Stimulated activated CD8-positive, alpha-beta memory T cell treated with anti-CD3 and anti-CD28 coated beads, Interleukin-12 subunit alpha, Interleukin-12 subunit beta, amount 100 ng/mL, for 1 hour (primary cell): ENCODE measurements at places on chromosomes 16 and 17.

DNA sequence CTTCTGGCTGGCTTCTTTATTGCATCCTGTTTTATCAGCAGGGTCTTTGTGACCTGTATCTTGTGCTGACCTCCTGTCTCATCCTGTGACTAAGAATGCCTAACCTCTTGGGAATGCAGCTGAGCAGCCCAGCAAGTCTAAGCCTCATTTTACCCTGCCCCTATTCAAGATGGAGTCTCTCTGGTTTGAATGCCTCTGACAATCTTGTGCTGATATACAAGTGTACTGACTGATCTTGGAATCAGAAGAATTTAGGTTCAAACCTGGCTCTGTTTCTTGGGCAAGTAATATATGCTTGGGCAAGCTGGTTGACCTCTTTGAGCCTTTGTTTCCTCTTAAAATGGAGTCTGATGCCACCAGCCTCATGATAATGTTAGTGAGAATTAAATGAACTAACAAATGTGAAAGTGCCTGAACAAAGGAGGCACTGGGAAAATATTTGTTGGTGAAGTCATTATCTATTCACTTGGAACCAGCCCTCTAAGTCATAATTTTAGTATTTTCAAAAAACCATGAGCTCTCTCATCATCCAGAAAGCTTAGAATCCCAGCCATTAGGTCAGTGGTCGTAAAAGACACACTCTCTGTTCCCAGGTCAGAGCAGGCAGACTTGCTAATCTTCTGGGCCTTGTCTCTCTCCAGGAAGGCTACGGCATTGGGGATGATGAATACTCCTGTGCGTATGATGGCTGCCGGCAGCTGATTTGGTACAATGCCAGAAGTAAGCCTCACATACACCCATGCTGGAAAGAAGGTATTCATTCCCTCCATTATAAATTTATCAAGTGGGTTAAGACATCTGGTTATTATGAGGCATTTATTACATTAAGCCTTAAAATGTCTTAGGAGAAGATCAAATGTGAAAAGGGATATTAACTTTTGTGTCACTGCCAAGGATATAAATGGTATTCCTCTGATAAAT, 18.1 kb upstream of the ARL2BP start:
- DNase-seq: no peak

GRCh38 chr16:84082835-84083569, 33.7 kb downstream of the MBTPS1 start:
- DNase-seq: no peak

GRCh38 chr17:74452033-74452840, 14.2 kb upstream of the CD300A start:
- DNase-seq: no peak

GRCh38 chr16:27977966-27978365, 85.5 kb downstream of the GSG1L start:
- no peak for DNase-seq

GRCh38 chr16:9500872-9501271, 409.4 kb downstream of the HAPSTR1 start:
- DNase-seq: no peak

DNA sequence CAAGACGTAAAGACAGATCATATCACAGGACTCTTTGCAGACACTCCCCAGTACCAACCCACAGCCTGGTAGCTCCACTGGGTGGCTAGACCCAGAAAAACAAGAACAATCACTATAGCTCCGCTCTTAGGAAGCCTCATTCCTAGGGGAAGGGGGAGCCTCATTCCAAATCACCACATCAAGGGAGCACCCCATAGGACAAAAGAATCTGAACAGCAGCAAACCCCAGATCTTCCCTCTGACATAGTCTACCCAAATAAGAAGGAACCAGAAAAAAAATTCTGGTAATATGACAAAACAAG, 237.8 kb downstream of the CEP112 start:
- DNase-seq: no peak

DNA sequence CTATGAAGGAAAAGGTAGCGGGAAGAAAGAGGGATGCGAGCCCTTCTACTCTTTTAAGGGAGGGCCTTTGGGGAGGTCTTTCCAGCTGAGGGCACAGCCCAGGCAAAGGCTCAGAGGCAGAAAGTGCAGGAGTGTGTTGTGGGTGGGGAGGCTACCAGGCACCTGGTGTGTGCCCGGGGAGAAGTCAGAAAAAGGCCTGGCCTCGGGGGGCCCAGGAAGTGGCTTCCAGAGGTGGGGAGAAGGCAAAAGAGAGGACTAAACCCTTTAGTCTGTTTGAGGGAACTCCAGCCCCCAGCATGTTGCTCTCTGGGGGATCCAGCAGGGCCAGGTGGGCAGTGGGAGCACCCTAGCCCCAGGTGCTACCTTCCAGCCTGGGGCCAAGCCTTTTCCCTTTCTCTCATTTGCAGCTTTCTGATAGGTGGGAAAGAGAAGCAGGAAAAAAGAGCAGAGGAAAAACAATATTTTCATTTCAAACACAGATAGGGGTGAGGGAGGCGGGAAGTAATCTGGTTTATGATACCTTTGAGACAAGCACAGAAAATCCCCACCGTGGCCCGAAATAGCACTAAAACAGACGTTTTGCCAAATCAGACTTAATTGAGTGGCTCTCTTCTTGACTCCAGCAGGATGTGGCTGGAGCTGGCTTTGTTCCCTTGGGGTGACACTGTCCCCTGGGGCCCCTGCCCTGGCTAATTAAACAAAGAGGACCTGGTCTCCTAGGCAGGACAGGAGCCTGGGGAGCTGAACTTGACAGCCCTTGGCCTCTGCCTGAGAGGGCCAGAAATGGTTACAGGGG, 10.4 kb downstream of the RAI1 start:
- DNase-seq: no peak

DNA sequence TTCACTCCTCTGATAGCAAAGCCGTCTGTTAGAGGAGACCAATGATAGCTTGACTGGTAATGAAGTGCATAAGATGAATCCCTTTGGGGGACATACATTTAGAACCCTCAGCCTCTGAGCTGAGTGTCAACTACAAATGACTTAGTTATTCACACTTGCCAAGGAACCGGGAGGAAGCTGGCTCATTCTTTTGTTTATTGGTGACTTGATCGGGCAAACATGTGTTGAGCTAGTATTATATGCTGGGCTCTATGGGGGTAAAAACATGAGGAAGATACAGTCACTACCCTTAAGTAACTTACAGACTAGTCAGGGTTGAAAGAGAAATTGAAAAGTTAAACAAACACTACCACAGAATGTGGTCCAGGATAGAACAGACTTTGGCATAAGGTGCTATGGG, 3.0 kb downstream of the CCL16 start:
- DNase-seq: no peak

GRCh38 chr17:51888816-51889215, 269.7 kb downstream of the CA10 start:
- no peak for DNase-seq
